Activated T-cell treated with anti-CD3 and anti-CD28 coated beads for 24 hours (primary cell): ENCODE measurements at places on chromosomes 11 and 22.
A peak's percentile ranks its signal among the peaks of the same experiment; 100 is the strongest.

GRCh38 chr11:119483881-119484371 lies 61.0 kb upstream of the THY1 start:
- no peak for DNase-seq

- DNase-seq: peak; percentile 69
Observed at GRCh38 chr22:39170825-39171622, 18.5 kb upstream of the CBX7 start.

GRCh38 chr22:25110596-25110845 lies 89.1 kb upstream of the CRYBB3 start:
- no peak for DNase-seq

DNA sequence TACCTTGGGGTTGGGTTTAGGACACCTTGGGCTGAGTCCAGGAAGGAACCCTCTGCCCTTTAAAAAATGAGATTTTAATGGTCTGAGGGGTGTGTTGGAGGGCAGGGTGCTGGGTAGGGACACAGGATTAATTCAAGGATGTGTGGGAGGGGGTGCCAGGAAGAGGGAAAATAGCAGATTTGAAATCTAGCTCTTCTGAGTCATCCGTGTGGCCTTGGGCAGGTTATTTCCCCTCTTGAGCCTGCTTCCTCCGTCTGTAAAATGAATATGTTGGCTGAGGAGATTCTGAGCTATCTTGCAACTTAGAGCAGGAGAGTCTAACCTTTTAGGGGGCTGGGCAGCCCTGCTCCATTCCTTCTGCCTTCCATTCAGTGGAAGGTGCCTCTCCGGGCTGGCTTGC lies 3.0 kb downstream of the TSPAN18 start:
- no peak for DNase-seq

GRCh38 chr11:79025097-79025496 lies 415.7 kb downstream of the TENM4 start:
- no peak for DNase-seq

DNA sequence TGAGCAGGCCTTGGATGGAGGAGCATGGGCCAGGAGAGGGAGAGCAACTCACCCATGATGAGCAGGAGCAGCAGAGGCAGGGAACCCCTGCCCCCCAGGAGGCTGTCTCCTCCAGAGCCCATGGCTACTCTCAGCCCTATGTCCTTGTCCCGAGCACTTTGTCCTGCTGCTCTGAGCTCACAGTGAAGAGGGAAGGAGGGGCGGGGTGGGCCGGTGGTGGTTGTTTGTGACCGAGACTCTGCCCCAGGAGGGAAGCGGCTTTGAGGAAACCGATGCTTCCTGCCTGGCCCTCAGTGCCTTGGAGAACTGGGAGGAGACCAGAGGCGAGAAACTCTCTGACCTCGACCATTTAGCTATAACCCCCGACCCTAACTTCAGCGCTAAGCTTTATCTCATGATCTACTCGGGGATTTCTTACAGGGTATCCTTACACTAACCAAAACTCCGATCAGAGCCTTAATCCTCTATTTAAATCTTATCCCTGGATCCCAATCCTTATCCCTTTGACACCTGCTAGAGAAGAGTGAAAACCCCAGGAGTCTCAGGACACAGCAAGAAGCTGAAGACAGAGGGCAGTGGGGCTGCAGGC lies at the start of gene ROBO4:
TSS of gene ROBO4 (minus strand) at position 192 of the 589 bp plus-strand sequence. CDS start at position 122, 70 bp downstream.
- DNase-seq: no peak

DNA sequence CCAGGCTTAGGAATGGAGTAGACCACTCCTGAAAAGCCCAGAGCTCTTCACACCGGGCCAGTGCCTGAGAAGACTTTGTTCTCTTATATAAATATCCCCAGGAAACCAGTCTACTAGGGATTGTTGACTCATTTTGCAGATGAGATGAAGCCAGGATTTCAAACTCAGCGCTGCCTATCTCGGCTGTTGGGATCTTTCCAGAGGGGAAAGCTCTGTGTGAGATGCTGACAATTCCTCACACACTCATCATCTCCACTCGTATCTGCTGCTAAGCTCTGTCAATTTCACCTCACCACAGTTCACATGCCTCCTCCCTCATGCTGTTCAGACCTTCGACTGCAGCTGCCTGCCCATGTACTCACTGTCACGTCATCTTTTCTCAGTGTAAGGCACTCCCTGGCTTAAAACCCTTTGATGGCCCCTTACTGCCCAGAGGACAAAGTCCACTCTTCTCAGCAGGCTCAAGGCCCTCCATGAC lies 12.5 kb downstream of the USH1C start:
- DNase-seq: no peak

GRCh38 chr11:101840704-101841103 lies 74.1 kb upstream of the CEP126 start:
- no peak for DNase-seq

DNA sequence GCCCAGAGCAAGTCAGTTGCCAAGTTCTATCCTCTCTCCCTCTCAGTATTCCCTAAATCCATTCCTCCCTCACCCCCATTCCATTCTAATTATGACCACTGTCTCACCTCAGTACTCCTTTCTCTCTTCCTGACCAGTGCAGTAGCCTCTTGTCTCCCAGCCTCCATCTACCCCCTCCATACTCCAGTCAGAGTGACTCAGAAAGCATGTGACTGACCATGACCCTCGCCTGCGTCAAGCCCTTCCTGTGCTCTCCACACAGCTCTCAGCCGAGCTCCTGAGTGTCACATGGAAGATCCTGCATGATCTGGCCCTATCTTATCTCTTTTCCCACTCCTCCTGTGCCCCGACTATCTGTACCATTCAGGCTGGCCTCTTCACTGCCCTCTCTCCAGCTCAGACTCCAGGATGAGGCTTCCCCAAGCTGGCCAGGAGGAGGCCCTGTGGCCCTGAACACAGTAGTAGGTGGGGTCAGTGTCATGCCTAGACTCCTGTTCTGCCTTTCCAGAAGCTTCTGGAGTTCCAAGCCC lies 42.6 kb downstream of the NEU3 start:
- DNase-seq: no peak

GRCh38 chr22:30694640-30695350 lies at the start of gene OSBP2:
TSS of gene OSBP2 (plus strand) at chr22:30694874. CDS start at chr22:30694910, 36 bp downstream.
- DNase-seq: no peak

GRCh38 chr11:69278091-69278867 lies 15.7 kb upstream of the MYEOV start:
- DNase-seq: no peak

DNA sequence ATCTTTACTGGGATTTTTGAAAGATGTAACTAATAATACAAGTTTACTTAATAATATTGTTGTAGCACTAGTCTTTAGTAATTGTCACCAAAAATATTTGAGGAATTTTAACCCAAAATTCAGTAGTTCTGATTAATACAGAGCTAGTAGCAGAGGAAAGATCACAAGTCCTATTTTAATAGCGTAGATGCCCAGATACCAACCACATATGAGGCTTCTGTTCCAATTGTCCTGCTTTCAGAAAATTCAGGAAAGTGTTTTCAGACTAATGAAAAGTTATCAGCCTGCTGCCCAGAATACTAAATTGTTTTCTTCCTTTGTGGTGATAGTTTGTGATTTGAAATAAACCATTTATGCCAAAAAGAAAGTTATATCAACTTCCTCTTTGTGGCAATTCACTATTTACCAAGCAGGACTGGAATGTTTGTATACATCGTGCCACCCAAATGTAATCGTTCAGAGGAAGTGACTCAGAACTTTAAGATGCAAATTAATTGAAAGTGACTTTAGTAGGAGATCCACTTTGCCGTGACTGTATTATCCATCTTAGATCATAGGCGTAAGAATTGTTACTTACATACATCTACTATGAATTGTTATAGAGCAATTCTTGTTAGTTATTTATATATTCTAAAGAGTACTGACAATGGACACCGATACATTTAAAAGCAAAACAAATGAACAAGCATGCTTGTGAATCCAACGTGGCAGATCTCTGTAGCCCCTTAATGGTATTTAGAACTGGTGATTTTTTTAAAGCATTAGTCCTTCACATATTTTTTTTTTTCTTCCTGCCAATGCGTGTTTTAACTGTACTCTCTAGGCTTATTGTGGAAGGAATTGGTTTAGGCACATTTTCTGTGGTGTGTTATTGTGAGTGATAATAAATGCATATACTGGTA lies 231.0 kb downstream of the DDX10 start:
- no peak for DNase-seq

- DNase-seq: no peak
Observed at GRCh38 chr11:22130462-22131053, 62.3 kb upstream of the ANO5 start.

DNA sequence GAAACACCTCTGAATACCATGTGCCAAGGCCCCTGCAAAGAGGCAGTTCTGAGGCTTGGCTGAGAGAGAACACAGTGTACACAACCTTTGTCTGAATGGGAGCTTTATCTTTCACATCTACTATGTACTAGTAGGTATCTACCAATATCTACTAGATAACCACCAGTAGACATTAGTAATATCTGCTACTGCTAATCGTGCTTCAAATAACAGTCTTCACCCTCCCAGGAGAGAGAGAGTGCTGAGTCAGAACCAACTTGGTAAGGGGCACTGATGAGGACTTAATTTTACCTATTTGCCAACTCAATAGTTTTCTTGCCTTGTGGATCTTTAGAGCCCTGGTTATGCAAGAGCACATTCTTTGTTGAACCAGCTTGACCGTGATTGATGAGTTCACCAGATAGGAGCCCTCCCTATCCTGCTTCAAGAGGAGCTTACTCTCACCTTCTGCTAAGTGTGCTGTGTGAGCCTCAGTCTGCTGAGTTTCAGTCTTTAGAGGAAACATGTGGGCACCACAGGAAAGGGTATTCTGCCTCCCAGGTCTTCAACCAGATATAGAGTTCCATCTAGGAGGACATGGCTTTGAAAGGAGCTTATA lies 967.5 kb downstream of the NTM start:
- DNase-seq: no peak

- DNase-seq: no peak
Observed at GRCh38 chr11:58451585-58451984, 9.5 kb upstream of the OR5B12 start.

- DNase-seq: no peak
Observed at GRCh38 chr22:27588268-27588667, 213.3 kb downstream of the MN1 start.

- no peak for DNase-seq
Observed at GRCh38 chr11:44165432-44165831, 70.0 kb downstream of the EXT2 start.

- no peak for DNase-seq
Observed at GRCh38 chr22:48101704-48102103, 1339.3 kb downstream of the TBC1D22A start.

- no peak for DNase-seq
Observed at GRCh38 chr11:70710192-70710591, 311.9 kb downstream of the CTTN start.

DNA sequence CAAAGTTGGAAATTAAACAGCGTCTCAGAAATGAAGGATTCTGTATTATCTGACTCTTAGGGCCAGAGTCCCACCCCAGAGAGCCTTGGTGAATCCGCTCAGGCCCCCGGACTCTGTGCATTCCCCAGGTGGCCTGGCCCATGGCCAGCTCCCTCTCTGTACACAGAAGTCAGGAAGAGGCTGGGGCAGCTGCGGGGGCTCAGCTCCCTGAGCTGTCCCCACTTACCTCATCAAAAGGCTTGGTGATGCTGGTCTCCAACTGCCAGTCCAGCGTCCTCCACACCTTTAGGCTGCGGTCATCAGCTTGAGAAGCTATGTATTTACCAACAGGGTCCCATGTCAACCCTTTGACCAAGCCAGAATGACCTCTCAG lies 35.0 kb downstream of the HIRA start:
- no peak for DNase-seq

DNA sequence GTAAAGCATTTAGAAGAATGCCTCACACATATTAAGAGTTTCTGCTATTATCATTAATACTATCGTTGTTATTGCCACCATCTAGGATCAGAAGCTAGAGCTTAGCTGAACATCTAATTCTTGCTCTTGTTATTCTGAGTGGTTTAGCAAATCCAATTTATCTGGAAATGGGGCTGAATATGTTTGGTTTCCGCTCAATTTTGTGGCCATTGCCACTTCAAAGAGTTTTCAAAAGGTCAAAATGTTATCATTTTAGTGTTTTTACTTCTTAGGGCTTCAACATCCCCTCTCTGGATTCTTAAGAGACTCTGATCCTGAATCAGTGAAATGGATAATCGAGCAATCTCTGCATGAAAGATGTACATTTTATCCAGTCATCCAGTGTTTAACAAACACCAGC lies 10.2 kb upstream of the PIK3IP1 start:
- DNase-seq: no peak

DNA sequence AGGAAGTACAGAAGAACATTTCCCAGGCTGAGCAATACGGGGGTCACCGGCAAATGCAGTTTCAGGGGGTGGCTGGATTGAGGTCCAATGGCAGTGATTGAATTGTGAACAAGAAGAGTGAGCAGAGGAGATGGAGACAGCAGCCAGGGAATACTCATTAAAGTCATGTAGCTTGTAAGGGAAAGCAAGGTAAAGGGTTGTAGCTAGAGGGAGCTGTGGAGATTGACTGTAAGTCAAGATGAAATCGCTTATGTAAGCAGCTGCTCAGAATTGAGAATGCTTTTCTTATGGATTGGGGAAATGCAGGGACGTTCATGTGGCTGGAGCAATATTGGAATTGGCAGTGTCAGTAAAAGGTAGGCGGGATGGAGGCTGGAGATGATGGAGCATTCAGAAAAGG lies 111.4 kb upstream of the TBCEL start:
- no peak for DNase-seq

DNA sequence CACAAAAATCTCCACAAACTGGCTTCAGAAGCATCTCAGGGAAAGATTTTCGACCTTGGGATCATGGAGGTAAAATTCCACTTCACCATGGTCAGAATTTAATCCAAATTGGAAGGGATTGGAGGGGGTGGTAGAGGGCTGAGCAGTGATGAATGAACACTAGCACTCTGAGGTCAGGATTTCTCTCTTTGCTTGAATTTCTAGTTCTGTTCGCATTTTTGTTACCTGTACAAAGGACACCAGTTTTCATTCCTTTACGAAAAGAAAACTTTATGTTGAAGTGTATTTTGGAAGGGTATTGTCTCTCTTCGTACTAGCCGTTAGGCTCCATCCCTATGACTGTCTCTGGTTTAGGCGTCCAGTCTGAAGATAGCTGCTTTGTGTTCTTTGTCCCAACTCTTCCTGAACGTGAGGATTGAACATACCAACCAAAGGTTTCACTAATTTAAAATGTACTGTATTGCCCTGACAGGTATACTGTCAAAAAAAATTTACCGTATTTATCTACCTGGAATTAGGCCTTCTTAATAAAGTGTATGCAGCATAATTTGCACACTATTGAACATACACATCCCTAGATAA lies 772 bp downstream of the GRAP2 start:
- no peak for DNase-seq

GRCh38 chr11:14414470-14415461 lies 55.8 kb upstream of the RRAS2 start:
- peak; percentile 66 for DNase-seq
